ENCODE measurements at places on chromosomes 5 and 9.

DNA sequence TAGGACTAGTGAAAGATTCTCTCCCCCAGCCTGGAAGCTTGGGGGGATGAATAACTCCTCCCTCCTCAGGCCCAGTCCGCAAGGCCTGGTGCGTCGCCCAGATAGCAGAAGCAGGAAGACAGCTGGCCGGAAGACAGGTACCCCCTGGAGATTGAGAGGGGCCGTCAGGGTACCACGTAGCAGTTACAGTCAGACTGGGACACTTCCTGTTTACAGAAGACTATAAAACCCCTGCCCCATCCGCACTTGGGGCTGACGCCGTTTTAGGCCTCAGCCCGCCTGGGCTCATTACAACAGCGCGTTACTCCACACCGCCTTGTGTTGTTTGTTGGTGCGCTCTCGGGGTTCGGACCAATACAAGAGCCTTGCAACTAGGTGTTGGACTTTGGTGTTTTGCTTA lies 15.4 kb downstream of the SEMA6A start:
- no peak for DNase-seq

- DNase-seq = no peak
Measured at GRCh38 chr5:1750469-1750868, 49.2 kb downstream of the MRPL36 start.

GRCh38 chr5:181217111-181217802 lies 5.8 kb upstream of the TRIM41 start:
- DNase-seq = peak; percentile 45

GRCh38 chr5:151935135-151935695 lies 10.6 kb upstream of the GLRA1 start:
- no peak for DNase-seq

DNA sequence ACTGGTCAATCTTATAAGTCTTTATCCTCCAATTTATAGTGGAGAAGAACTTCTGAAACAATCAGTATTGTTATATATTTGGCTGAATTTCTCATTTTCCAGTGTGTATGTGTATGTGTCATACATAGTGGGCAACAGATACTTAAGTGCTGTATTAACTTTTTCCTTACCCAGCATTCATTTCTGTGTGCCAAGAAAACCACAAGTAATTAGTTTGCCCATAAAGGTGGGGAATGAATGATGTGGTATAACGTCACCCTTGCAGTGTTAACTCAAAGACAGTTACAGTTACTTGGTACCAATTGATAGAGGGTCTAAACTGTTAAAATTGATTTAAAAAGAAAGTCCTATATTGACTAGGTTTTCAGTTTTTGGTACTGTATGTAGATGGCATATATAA lies 2.0 kb downstream of the OGN start:
- DNase-seq = no peak

DNA sequence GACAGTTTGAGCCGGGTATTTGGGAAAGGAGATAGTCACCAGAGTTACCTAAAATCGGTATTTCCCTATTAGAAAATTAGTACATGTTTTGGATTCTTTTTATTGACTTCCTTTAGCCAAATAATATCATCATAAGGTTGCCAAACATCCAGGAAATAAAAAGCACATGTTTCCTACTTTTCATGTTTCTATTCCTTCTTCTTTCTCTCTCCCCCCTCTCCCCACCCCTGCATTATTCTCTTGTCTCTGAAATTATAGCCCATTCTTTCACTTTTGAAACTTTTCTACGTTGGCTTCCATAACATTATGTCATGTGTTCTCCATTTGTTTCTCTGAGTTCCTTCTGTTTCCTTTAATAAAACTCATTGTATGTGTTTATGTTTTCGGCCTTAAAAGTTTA lies 161.9 kb downstream of the ALDH1A1 start:
- no peak for DNase-seq

DNA sequence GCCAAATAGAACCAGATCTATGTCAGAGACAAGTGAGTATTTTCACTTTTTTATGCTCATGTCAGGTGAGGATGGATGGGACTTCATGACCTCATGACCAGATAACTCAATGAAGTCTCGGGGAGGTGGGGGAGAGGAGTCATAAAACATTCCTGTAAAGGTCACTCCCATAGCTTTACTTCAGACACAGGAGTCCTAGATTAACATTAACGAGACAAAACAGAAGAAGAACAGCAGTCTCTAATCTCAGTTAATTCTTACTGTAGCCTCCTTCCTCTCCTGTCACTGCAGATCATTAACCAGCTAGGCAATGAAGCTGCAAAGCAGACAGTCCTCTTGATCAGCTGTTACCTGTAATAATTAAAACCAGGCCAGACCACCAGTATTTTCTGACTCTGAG lies 11.2 kb downstream of the CRHBP start:
- no peak for DNase-seq

GRCh38 chr5:10315824-10316509 lies 8.3 kb upstream of the CMBL start:
- DNase-seq = no peak

GRCh38 chr5:178564811-178565550 lies 25.2 kb downstream of the COL23A1 start:
- peak; percentile 18 for DNase-seq

DNA sequence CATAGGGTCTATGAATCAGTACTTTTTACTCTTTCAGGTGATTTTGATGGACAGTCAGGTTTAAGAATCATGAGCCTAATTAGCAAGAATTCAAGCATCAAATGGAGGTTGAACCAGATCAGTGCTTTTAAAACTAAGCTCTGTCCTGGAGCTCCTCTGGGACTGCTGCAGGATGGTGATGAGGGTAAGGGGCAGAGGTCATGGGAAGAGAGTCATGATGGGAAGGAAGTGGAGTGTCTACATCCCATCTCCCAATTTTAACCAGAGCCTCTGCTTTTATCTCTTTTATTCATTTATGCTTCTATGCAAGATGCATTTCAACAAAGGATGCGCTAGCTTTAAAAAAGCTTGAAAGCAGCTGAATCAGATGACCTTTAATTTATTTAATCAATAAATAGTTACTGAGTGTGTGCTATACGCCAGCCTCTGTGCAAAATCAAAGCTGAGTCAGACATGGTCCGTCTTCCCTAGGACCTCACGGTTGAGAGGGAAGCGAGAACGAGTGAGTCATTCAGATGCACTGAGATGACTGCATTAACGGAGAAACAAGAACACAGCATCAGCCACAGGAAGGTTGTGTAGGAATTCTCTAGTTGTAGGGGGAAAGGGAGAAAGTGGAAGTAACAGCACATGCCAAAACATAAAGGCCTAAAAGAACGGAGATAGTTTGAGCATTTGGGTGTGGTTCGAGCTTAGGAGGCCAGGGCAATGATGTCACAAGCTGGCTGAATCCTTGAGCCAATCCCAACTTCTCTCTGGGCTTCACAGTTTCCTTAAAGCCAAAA lies 441.6 kb upstream of the BRINP1 start:
- peak; percentile 38 for DNase-seq

DNA sequence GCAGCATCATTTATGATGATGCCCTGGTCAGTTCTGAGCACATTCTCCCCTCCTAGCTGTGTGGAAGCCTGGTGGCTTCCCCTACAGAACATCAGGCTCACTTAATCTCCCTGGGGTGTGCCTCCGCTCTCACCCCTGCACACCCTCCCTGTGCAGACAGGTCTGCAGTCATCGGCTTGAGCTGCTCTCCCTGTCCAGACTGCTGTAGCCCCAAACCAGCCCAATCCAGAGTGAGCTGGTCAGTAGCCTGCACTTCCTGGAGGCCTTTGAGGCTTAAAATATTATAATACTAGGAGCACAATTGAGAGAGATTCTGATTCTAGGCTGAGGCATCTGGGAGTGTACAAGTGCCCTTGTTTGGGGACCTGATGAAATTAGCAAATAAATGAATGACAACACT lies 60.2 kb downstream of the PPARGC1B start:
- no peak for DNase-seq

DNA sequence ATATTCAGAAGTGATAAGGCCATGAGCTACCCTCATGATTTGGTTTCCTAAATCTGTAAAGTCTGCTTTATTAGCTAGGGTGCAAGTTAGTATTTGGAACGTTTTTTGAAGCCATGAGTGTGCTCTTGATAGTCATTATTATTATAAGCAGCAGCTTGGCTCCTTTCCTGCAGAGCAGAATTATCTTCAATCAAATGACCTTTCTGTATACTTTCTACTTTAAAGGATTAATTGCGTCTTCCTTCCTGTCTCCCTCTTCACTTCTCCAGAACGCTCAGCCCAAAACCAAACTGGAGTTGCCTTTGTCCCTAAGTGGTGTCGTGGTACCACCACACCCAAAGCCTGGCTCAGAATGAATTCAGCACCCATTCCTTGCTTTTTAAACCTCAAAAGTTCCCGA lies 211.3 kb downstream of the ARHGAP26 start:
- DNase-seq = no peak

GRCh38 chr9:98222885-98223691 lies 30.7 kb upstream of the CORO2A start:
- DNase-seq = peak; percentile 100

DNA sequence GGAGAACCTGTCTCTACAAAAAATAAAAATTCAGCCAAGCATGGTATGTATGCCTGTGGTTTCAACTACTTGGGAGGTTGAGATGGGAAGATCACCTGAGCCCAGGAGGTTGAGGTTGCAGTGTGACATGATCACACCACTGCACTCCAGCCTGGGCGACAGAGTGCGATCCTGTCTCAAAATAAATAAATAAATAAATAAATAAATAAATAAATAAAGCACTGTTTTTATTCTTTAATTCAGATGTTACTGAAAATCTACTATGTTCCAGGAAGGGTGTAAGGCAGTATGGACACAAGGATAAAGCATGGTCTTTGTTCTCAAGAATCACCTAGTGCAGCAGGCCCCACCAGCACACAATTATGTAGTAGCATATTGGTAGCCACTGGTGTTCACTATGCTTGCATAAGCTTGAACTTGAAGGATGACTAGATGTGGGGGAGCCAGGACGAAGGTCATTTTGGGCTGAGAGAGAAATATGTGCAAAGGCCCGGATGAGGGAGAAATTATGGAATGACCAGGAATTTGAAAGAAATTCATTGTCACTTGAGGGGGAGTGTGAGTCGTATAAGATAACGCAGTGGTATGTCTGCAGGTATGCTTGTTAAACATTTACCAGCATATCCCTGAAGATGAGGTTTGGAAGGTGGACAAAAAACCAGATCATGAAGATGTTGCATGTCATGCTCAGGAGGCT lies 70.2 kb upstream of the CD180 start:
- no peak for DNase-seq

DNA sequence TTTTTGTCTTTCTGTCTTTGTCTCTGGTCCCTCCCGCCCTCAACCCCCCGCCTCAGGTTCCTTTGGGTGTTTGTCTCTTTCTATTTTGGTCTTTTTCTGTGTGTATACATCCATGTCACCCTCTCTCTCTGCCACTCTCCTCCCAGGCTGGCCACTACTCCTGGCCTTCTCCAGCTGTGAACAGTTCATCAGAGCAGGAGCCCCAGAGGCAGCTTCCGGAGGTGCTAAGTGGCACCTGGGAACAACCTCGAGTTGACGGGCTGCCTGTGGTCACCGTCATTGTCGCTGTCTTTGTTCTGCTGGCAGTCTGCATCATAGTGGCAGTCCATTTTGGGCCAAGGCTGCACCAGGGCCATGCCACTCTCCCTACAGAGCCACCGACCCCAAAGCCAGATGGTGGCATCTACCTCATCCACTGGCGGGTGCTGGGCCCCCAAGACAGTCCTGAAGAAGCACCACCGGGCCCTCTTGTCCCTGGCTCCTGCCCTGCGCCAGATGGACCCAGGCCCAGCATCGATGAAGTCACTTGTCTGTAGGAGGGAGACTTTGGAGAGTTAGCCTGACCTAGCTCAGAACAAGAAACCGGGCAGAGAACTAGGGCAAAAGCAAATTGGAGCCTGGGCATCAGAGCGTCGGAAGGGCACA lies 1.7 kb downstream of the SMIM33 start:
- no peak for DNase-seq

DNA sequence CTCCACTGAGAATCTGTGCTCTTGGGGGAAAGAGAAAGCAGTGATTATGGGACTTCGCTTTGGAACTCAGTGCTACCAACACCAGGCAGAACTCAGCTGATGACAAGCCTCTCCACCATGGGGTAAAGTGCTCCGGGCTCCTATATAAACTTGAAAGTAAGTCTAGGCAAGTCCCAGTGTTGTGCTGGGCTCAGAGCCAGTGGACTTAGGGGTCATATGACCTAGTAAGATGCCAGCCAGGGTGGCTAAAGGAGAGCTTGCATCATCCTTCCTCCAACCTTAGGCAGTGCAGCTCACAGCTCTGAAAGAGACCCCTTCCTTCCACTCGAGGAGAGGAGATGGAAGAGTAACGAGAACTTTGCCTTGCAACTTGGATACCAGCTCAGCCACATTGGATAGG lies 35.1 kb upstream of the FREM1 start:
- DNase-seq = no peak

GRCh38 chr5:59542851-59543820 lies 350.4 kb downstream of the PDE4D start:
- peak; percentile 72 for DNase-seq

- no peak for DNase-seq
Measured at GRCh38 chr5:403995-404394, 39.0 kb upstream of the EXOC3 start.

- DNase-seq = no peak
Measured at GRCh38 chr5:126486332-126486731, 63.1 kb downstream of the GRAMD2B start.

GRCh38 chr5:139882961-139883539 lies 87.4 kb downstream of the PSD2 start:
- DNase-seq = no peak

- no peak for DNase-seq
Measured at GRCh38 chr9:129306318-129306973, 128.4 kb upstream of the IER5L start.

GRCh38 chr5:43134019-43134418 lies 13.3 kb downstream of the ZNF131 start:
- no peak for DNase-seq

GRCh38 chr5:91642581-91642980 lies 259.5 kb upstream of the ARRDC3 start:
- no peak for DNase-seq

- DNase-seq = no peak
Measured at GRCh38 chr5:40560474-40561110, 119.1 kb upstream of the PTGER4 start.

- DNase-seq = no peak
Measured at GRCh38 chr5:37002176-37002751, 125.7 kb downstream of the NIPBL start.

- no peak for DNase-seq
Measured at GRCh38 chr5:58933891-58934628, 351.2 kb downstream of the RAB3C start.

- no peak for DNase-seq
Measured at GRCh38 chr5:16735101-16736060, 118.6 kb upstream of the RETREG1 start.

DNA sequence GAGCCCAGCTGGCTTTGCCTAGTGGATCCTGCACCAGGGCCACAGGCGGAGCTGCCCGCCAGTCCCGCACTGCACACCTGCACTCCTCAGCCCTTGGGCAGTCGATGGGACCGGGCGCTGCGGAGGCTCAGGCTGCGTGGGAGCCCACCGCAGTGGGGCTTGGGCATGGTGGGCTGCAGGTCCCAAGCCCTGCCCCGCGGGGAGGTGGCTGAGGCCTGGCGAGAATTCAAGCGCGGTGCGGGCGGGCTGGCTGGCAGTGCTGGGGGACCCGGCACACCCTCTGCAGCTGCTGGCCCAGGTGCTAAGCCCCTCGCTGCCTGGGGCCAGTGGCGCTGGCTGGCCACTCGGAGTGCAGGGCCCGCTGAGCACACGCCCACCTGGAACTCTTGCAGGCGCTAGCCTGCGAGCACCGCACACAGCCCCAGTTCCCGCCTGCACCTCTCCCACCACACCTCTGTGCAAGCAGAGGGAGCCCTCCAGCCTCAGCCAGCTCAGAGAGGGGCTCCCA lies 125.7 kb upstream of the OTULINL start:
- DNase-seq = no peak

- DNase-seq = peak; percentile 74
Measured at GRCh38 chr5:141849415-141850243, 28.6 kb downstream of the PCDH1 start.
